PC-3 (cell line): ENCODE measurements at places on chromosomes 13 and 19. TPM values are rescaled to one million over a fixed set of nuclear protein-coding genes. Genes with fewer than 3 reads are reported as not detected.

RASA3 gene
- 9.1 and 9.4 TPM in 2 replicates for total RNA-seq

- no peak for DNase-seq
Observed at GRCh38 chr13:28048768-28049167, 51.6 kb downstream of the FLT3 start.

- no peak for DNase-seq
Observed at GRCh38 chr13:43203781-43204180, 180.4 kb downstream of the DNAJC15 start.

CD37 gene
- not detected in 2 replicates for total RNA-seq

SLC15A1 gene
- 1.7 TPM in 2 replicates for total RNA-seq

TMEM238 gene
- total RNA-seq = 22.1 and 22.8 TPM in 2 replicates

F10 gene
- total RNA-seq = not detected in 2 replicates

GRCh38 chr19:51600940-51601580 is 29.1 kb downstream of the SIGLEC5 start:
- no peak for DNase-seq

C2CD4C gene
- total RNA-seq = 0.29 TPM in 2 replicates

GRCh38 chr19:56821209-56821608 is 19.3 kb downstream of the PEG3 start:
- no peak for DNase-seq

CPAMD8 gene
- total RNA-seq = 2.3 and 3.9 TPM in 2 replicates

DNA sequence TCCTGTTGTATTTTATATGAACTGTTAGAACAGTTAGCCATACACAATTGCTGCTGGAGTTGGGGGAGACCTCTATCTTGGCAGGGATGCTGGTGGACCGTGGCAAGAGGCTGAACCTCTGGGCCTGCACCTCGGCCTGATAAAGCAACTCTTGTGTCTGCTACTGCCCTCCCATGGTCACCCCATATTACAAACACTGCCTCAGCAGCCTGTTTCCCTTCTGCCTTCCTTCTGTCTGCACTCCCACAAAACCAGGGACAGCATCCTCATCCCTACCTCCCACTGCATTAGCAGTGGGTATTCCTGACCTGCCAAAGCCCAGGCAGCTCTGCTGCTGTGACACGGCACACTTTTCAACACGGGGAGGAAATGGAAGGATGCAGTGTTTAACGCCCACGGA is 456.4 kb downstream of the FGF14 start:
- no peak for DNase-seq

- no peak for DNase-seq
Observed at GRCh38 chr13:63983366-63983765, 2567.7 kb upstream of the PCDH20 start.

DNA sequence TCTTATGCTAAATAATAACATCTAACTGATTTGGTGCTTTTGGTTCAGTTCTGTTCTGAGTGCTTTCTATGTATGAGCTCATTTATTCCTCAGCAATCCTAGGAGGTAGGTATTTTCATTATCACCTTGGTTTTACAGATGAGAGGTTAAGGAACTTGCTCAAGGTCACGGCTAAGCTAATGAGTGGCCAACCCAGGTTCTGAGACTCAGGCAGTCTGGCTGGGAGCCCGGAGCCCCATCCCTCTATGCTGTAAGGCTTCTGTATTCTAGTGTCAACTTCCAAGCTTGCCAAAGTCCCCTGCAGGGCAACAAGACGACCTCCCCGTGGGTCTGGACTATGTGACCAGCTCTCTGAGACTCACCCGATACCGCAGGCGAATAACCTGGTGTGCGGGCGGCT is 60.5 kb downstream of the PARP4 start:
- no peak for DNase-seq

PGLYRP1 gene
- not detected in 2 replicates for total RNA-seq

DNA sequence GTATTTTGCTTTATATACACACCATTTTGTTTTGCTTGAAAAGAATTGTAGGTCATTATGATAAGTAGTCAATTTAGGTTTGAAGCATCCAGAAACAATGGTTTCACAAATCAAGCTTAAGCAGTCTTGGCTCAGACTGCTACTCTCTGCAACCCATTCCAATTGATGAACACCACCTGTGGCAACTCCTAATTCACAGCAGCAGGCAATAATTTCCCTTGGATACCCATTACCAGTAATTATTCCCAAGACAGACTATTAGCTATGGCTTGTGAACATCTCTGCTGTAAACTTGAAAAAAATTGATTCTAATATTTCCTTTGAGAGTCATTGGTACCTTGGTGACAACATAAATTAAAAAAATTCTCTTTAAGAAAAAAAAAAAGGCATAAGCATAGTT is 299.3 kb upstream of the SLITRK6 start:
- no peak for DNase-seq

- DNase-seq = no peak
Observed at GRCh38 chr13:49932066-49932465, 4.1 kb downstream of the SPRYD7 start.

DNA sequence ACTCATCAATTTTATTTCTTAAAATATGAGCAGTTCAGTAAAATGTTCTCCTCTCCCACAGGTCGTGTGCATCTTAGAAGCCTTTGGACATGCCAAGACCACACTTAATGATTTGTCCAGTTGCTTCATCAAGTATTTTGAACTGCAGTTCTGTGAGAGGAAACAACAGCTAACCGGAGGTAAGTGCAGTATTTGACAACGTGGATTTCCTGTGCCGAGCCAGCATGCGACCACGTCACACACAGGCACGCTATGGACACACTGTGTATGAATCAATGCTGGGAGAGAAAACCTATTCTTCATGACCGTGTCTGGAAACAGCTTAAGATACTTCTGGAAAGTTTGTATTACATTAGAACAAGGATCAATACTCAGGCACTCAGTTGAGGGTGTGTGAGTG is 268.5 kb downstream of the MYO16 start:
- DNase-seq = peak; percentile 43

DNA sequence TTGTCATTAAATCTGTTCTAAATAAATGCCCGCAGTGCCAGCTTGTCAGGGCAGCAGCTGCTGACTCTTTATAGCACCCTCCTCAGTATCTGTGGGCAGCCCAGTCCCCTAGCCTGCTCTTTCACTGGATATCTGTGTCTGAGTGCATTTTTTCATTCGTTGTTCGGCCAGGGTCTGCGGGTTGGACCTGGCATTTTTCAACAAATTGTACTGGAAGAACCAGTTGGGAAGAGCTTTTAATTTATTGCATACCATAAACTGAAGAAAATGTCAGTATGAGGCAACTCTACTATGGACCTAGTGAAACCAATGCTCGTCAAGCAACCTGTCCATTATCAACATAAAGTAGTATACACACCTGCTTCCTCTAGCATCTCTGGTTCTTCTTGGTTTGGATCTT is 8.6 kb downstream of the NLRP13 start:
- no peak for DNase-seq

DNA sequence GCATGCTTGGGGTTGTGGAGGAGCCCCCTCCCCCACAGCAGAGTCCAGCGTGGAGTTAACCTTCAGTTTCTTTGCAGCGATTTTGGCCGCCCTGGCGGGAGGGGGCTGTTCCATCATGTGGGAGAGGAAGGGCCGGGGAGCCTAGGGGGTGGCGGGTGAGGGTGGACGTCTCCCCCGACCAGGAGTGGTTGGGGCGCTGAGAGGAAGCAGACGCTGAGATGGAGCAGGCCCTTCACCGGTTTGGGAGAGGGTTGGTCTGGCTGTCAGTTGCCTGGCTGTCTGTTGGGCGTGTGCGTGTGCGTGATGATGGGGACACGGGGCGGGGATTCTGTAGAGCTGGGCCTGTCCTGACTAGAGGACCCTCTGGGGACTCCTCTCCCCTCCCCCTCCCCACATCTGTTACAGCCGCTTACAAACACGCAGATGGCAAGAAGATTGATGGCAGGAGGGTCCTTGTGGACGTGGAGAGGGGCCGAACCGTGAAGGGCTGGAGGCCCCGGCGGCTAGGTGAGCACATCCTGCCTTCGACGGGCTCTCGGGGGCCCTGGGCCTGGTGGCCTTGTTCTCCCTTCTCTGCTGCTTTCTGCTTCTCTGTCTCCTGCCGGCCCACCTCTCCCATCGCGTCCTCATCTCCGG is 9.8 kb upstream of the LIN7B start:
- DNase-seq = no peak

DNA sequence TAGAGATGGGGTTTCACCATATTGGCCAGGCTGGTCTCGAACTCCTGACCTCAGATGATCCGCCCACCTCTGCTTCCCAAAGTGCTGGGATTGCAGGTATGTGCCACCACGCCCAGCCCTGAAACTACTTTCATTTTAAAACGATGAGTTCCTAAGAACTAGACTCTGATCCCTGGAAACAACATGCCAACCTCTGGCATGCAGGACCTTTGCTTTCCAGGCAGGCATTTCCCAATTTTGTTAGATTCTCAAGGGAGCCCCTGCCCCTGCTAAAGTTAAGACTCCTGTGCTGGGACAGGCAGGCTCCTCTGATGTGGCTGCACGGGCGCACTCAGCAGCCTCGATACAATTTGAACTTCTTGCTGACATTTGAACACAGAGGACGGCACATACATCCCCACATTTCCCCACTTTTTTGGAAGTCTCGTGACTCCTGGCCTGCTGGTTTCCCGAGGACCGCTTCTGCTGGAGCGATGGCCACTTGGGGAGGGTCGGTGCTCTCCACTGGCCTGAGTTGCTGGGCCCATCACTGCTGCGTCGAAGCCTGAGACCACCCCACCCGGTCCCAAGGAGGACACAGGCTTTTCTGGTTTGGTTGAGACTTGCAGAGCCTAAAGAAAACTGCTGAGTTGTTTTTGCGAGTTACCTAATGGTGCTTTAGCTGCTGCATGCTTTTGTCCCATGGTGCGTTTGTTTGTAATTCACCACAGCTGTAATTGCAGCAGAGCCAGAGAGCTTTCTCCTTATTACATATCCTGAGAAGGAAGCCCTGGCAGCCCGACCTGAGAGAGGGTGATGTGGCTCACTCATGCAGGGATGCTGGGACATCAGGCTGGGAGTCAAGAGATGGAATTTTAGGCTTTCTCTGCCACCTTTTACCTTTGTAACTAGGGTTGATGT is 8.2 kb downstream of the ATP11A start:
- no peak for DNase-seq

DNA sequence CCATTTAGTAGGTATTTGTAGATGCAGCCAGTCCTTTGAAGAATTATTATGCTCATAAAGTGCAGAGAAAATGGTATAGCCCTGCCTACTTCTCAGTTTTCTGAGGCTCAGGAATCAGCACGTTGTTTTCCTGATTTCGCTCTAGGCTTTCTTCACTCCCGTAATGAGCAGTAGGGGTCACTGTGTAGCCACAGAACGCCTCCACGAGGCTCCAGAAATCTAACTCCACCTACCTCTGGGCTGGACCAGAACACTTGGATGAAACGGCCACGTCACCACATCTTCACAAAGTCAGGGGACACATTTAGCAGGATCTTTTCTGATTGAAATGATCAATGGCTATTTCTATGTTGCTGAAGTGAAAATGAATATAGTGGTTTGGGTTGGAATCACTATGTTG is 49.8 kb upstream of the GTF3A start:
- DNase-seq = peak; percentile 89

DNA sequence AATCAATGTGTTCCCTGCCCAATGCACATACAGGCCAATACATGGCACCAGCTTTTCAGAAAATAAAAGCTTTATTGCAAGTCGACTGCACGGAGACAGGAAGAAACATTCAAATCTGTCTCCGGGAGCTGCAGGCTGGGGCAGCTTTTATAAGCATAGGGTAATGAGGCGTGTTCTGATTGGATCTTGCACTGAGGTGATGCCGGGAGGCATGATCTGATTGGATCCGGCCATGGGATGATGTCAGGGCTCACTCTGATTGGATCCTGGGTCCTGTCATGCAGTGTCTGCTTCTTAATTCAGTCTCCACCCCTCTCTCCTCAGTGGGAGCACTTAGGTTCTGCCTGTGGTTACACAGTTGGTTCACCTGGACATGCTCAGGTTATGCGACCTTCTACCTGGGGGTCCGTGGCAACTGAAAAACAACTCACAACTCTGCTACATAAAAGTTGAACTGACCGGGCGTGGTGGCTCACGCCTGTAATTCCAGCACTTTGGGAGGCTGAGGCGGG is 11.8 kb upstream of the FBN3 start:
- DNase-seq = peak; percentile 76

MEDAG gene
- total RNA-seq = not detected in 2 replicates

GRCh38 chr13:50572129-50572528 is 271.4 kb downstream of the DLEU7 start:
- no peak for DNase-seq

SWSAP1 gene
- total RNA-seq = 5.2 and 6.1 TPM in 2 replicates

MEF2B gene
- total RNA-seq = 0.22 and 0.29 TPM in 2 replicates

DNA sequence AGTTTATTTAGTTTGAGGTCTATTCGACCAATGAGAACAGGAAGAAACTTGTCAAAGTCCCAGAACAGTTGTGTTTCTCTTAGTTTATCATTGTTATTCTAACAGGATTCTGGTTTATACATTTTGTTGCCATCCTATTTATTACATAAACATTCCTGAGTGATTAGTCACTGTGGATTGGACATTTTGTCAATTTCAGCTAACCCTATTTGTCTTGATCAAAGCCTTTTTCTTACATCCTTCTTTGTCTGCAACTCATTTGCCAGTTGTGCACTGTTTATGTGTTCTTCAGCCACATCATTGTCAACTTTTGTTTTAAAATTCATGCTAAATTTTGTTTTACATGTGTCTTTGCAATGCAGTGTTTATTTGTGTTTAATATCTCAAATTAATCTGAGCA is 886.0 kb upstream of the SLC10A2 start:
- DNase-seq = peak; percentile 9

OR7D2 gene
- total RNA-seq = 0.07 TPM in 1 of 2 replicates, not detected in the other

GRCh38 chr13:97921176-97921816 is 32.2 kb upstream of the IPO5 start:
- DNase-seq = no peak

DNA sequence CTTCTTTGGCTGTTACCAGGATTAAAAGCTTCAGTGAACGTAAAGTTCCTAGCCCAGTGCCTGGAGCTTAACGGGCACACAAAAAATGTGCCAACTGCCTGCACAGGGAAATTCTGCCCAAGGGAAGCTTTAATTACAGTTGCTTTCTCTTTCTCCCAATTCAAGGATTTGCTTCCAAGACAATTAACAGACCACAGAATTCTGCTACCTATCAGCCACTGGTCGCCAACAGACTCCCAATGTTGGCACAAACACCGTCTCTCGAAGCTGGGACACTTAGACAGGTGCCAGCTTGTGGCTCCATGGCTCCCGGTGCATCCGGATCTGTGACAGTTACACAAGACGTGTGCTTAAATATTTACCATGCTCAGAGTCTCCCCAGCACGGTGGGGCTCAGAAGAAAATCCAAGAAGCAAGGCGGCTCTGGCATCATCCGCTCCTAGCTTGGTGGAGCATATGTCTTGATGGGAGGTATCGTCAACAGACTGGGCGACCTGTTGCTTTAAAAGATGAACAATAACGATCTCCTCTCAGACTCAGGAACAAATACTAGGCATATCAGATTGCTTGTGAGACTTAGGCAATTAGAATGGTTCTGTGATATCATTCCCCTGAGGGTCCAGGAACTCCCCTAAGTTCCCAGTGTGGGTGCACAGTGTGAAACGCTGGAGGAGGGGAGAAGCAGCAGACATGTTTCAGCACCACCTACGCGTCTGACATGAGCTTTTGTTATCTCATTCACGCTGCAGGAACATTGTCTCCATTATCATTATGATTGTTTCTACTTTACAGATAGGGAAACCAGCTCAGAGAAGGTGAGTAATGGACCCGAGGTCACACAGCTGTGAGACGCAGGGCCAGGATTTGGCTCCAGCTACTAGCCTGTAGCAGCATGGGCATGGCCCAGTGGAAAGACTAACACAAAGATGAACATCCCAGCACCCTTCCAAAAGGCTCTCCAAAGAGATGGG is 61.6 kb downstream of the ALOX5AP start:
- peak; percentile 3 for DNase-seq

- no peak for DNase-seq
Observed at GRCh38 chr13:22517544-22517943, 663.2 kb upstream of the SGCG start.

MISP3 gene
- 6.1 and 7.8 TPM in 2 replicates for total RNA-seq
